ENCODE measurements at places on chromosomes 12 and 14.

- no peak for DNase-seq
Observed at GRCh38 chr12:22321638-22322037, 12.9 kb downstream of the ST8SIA1 start.

DNA sequence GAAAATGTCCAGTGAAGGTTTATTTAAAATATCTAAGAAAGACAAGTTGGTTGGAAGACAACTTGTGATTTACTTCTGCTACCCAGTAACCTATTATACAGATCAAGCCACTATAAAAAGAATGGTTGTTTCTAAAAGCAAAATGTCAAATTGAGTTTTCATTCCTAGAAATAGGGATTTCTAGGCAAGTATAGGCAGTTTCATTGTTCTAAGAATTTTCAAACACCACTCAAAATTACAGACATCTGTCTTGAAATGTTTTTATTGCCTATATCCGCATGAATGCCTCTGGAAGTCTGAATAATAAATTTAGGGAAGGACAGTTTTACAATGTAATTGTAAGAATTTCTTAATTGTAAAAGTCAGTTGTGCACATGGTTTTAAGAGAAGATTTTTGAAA, 8.6 kb downstream of the YEATS4 start:
- DNase-seq = no peak

GRCh38 chr14:106308839-106309389, 782.5 kb downstream of the TMEM121 start:
- DNase-seq = peak; percentile 79

DNA sequence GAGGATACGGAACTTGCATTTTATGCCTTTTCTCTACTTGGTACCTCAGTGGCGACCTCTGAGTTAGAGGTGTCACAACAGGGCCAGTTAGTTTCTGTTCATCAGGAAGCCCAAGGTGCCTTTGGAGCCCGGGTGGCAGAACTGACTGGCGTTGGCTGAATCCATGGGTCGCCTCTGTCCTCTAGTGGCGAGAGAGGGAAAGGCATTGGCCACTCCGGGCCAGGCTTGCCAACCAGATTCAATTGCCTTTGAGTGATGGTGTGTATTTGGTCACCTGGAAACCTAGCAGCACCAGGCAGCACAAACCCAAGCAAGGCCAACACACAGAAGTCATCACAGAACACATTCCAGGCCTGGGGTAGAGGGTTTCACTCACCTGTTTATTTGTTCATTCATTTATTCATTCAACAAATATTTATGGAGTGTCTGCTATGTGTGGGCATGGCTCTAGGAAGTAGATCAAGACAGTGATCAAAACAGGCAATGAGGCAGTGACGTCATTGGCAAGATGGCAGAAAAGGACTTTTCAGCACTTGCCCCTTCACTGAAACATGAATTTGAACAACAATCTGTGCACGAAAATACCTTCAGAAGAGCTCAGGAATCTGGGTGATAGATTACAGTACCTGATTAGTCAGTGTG, 40.5 kb upstream of the KCNA5 start:
- no peak for DNase-seq

- DNase-seq = no peak
Observed at GRCh38 chr12:117686911-117687377, 281.8 kb downstream of the KSR2 start.

DNA sequence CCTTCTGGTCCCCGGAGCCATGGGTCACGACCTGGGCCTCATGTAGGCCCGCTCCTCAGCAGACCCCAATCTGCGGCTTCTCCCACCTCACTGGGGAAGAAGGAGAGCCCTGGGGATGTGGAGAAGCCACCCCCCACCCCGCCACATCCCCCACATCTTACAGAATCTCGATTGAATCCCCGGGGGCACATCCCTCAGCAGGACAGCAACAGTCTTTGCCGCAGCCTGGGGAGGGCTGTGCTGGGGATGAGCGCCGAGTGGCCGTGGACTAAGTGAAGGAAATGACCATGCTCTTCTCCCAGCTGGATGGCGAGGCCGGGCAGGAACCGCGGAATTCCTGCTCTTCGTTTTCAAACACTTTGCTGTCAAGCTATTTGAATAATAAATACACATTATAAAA, 169.0 kb upstream of the RTL1 start:
- no peak for DNase-seq

Measured in stimulated activated naive CD4-positive, alpha-beta T cell (primary cell).